ENCODE measurements at places on chromosomes 4 and X.

DNA sequence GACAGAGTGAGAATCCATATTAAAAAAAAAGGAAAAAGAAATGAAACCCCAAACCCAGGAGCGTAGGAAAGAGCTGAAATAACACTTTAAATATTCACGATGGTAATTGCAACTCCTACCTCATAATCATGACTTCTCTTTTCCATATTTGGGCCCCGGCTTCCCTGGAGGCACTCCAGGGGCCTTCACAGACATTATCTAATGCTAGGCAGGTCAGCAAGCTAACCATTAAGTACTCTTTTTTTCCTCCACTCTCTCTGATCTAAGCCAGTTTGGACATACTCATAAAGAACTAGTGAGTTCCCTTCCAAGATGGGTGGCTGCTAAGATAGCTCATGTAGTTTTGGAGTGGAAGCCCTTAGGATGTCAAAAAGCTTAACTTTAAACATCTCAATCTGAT lies 83.2 kb downstream of the SH3KBP1 start:
- no peak for DNase-seq

DNA sequence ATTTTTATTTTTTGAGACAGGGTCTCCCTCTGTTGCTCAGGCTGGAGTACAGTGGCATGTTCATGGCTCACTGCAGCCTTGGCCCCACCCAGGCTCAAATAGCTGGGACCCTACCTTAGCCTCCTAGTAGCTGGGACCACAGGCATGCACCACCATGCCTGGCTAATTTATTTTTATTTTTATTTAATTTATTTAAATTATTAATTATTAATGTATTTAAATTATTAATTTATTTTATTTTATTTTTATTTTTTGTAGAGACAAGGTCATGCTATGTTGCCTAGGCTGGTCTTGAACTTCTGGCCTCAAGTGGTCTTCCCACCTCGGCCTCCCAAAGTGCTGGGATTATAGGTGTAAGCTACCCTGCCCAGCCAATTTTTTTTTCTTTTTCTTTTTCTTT lies 69.3 kb downstream of the EGF start:
- no peak for DNase-seq

DNA sequence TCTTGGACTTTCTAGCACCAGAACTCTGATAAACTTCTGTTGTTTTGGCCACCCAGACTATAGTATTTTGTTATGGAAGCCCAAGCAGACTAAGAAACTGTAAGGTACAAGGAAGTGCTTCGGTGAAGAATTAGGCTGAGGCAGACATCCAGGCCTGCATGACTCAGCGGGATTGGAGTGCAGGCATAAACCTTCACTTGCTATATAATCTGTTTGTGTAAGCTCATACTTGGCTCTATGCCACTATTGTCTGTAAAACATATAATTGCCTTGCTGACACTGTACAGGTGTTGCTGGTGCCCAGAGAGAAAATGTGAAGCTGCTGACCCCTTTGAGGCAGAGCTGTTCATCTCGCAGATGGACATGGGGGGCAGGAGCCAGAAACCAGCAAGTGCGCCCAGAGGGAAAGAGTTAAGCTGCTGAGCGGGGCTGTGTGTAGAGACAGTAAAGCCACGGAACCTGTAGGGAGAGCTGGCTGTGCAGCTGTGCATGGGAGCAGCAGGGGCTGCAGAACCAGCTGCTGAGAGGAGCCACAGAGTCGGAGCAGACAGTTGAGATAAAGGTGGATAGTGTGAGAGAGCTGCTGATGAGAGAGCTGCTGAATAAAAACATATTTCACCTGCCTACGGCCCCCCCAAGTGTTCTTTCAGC lies 96.2 kb downstream of the RBM46 start:
- peak; percentile 46 for DNase-seq

DNA sequence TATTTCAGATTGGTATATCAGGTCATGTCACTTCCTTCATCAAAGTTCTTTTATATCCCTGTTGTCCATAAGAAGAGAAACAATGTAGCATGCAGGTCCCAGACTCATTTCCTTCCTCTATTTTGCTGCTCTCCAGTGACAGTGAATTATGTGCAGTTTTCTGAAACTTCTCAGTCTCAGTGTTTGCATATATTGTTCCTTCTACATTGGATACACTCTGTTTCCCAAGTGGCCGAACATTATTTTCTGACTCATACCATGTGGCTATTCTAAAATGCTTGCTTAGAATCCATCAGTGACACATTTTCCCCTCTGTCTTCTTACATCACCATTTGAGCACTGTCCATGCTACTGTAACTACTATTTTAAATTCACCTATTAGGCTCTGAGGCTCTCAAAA lies 305.7 kb downstream of the PDHA2 start:
- DNase-seq = no peak

GRCh38 chr4:180084561-180084960 lies 2158.6 kb upstream of the TENM3 start:
- no peak for DNase-seq

DNA sequence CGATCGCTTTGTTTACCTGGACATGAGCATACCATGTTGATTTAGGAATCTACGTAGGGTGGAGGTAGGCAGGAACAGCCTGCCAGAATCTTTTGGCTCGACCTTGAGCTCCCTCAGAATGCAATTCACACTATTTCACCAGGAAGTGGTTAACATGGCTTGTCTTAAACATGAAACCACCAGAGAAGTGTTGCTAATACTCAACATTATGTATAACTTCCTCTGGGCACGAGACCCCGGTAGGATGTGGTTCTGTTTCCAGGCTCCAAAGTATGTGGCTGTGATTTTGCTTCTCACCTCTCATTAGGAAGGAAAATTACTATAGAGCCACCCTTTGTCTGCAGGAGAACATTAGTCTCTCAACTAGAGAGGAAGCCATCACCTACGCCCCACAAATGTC lies 59.0 kb upstream of the VCX3B start:
- DNase-seq = no peak

DNA sequence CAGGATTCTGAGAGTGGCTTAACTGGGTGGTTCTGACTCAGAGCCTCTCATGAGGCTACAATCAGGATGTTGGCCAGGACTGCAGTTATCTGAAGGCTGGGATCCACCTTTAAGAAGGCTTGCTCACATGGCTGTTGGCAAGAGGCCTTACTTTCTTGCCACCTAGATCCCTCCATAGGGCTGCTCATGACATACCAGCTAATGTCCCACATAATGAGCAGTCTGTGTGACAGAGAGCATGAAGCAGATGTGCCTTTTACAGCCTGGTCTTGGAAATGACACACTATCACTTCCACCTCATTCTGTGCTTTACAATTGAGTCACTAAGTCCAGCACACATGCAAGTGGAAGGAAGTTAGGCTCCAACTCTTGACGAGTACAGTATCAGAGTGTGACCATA lies 4.3 kb upstream of the RBM3 start:
- no peak for DNase-seq

- DNase-seq = no peak
These were observed 190.2 kb downstream of the SMIM20 start for GRCh38 chr4:26104056-26104685.

DNA sequence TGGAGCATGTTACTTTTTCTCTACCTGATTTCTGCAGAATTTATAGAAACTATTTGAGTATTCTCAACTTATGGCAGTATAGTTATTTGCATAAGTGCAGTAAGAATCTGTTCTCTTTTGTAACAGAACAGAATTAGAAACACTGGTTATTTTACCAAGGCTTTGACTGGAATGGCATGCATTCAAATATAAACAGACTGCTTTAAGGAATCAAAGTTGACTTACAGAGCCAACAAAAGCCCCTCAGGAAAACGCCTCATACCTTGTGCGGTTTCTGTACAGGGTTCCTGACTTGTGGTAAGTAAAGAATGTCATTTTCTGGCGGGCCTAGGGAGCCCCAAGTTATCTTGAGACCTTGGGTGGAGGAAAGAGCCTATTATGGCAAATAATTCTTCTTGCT lies 97.1 kb downstream of the GPR143 start:
- DNase-seq = no peak

- no peak for DNase-seq
These were observed 14.8 kb upstream of the TRIM60 start for GRCh38 chr4:165016971-165017370.

- no peak for DNase-seq
These were observed 69.2 kb downstream of the GALNT7 start for GRCh38 chr4:173237762-173238161.

- DNase-seq = no peak
These were observed 414.3 kb upstream of the RPS6KA3 start for GRCh38 chrX:20680998-20681397.

GRCh38 chrX:16119353-16120220 lies 3.8 kb upstream of the GRPR start:
- no peak for DNase-seq

GRCh38 chr4:139961344-139961946 lies 192.5 kb downstream of the MAML3 start:
- no peak for DNase-seq

- no peak for DNase-seq
These were observed 33.3 kb downstream of the TMSB4X start for GRCh38 chrX:13008189-13008533.

GRCh38 chrX:46317163-46317562 lies 228.1 kb downstream of the ZNF674 start:
- no peak for DNase-seq

DNA sequence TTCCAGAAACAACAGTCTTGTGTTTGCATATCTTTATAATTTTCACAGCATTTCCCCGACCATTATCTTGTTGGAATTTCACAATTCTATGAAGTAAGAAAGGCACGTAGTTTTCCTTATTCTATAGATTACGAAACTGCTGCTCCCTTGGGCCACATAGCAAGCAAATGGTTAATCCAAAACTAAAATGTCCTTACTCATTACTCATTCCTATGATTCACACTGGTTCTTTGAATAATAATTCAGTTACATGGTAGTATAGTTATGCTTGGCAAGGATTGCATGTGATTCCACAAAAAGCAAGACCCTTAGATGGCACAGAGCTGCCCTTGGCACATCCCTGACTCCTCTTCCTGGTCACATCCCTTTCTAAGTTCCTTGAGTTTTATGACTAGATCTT lies 51.2 kb downstream of the OR13H1 start:
- DNase-seq = no peak

- DNase-seq = peak; percentile 51
These were observed 46.6 kb downstream of the CD40LG start for GRCh38 chrX:136694431-136695087.

GRCh38 chr4:151678048-151678872 lies 82.5 kb downstream of the GATB start:
- no peak for DNase-seq

DNA sequence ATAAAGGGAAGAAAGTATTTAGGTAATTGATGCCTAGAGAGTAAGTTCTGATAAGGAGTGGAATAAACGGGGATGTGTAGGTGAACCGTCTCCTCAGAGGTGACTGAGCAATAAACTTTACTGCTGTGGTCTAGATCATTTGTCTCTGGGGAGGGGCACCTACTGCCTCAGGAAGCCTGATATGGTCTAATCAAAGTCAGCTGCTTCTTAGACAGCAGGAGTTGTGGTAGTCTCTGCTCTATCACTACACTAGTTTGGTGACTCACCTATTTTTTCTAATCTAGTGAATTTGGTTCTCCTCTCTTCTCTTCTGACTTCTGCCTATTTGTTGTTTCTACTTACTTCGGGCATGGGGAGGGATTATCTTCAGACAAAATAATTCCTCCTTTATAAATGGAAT lies 95.1 kb upstream of the STIM2 start:
- peak; percentile 45 for DNase-seq

GRCh38 chr4:138114434-138114833 lies 127.7 kb downstream of the SLC7A11 start:
- DNase-seq = no peak

Measured in hepatocyte (in vitro differentiated cells).